NCI-H2081 (cell line): ENCODE measurements at places on chromosomes 11 and 22.

DNA sequence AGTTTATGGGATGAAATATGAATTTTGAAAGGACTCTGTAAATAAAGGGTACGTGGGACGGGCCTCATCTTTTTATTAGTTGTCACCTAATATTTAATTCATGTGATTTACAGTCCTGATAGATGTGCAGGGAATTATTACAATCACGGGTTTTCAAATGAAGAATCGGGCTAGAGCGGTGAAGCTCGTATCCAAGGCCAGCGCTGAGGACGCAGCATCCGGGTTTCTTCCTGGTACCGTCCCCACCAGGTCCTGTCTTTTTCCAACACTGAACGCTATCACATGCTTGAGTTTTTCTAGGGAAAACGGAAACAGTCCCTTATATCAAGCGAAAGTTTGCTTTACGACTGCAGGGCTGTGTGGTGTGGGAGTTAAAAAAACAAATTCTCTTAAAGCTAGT, 787 bp downstream of the SMDT1 start:
- DNase-seq, result no peak

GRCh38 chr11:103871923-103872551, 164.4 kb upstream of the DDI1 start:
- DNase-seq, result no peak

DNA sequence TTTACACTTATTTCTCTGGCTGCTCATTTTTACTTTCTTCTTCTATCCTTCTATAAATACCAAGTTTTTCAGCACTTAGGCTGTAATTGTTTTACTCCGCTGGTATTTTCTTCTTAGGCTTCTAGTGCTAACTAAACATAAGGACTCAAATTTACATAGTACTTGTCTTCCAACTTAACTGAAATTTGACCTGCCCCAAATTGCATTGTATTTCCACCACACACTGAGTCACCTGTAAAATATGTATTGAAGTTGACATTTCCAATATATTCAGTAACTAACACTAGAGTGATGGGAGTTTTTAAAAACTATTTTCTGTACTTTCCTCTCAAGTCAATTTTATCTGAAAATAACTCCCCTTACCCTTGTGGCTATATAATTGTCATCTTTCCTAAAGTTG, 1794.1 kb upstream of the RAG2 start:
- DNase-seq, result no peak

DNA sequence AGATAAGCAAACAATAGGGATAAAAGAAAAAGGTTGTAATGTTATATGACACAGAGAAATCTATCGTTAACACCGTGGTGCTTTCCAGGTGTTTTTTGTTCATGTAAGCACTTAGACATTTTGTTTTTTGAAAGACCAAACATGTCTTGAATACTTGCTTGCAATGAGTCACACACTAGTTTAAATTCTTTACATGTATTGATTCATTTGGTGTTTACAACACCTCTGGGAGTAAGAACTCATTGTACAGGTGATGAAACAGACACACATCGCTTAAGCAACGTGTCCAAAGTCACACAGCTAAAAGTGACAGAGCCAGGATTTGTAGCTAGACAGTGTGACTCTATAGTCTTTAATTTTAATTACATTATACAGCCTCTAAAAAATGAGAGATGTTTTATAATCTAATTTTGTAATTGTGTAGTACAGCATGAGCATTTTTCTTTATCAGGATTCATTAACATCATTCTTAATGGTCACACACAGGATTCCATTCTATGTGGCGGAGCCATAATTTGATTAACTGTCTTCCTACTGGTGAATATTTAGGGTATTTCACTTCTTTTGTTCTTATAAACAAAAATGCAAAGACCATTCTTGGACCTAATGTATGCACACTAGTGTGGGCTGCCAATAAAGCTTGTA, 148.8 kb downstream of the DBX1 start:
- no peak for DNase-seq

DNA sequence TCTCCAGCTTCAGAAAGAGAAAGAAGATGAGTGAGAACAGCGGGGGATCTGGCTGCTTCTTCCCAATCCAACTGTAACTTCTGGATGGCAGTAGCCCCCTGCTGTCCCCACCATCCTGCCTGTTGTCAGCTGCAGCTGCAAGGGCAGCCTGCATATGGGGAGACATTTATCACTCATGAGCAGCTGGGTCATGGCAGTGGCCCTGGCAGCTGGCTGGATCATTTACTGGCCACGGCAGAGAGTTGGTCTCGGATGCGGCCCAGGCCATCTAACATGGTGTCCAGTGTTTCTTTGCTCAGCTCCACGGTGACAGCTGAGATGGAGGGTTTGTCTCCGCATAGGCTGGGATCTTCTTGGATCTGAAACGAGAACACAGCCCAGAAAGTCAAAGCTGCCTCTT, 14.8 kb downstream of the COMMD9 start:
- DNase-seq, result no peak

- DNase-seq, result no peak
These were observed 452.1 kb downstream of the NTM start for GRCh38 chr11:131822506-131822905.

DNA sequence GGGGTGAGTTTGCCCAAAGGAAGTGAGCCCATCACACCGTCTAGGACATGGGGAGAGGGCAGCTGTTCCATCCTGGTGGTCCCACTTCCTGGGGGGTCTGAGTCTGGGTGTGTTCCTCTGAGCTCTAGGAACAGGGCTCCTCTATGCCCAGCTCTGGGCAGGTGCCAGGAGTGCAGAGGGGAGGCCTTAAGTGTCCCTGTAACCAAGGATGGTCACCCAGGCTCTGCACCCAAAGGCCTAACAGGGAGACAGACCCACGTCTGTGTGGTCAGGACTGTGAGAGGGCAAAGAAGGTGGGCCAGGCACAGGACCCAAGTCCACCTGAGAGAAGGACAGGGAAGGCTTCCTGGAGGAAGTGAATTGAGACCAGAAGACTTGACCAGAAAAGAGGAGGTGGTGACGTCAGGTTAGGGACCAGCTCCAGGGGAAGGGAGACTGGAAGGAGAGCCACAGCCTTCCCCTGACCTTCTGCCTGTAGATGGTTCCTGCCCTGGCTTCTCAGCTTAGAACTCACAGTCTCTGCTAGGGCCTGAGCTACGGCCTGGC, 11.3 kb upstream of the TCF20 start:
- DNase-seq, result no peak

DNA sequence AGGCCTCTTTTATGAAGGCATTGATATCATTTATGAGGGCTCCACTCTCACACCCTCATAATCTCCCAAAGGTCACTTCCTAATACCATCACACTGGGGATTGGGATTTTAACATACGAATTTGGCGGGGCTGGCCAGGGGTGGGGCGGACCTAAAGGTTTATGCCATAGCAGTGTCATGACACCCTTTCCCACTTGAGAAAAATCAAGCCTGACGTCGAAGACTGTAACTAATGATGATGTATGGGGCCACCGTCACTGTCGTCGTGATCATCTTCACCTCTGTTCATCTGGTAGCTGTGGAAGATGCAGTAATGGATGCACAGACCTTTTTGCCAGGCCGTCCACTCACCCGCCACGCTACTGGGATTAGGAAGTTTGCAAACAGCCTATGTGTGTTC, 912.1 kb downstream of the TBC1D22A start:
- DNase-seq, result no peak

DNA sequence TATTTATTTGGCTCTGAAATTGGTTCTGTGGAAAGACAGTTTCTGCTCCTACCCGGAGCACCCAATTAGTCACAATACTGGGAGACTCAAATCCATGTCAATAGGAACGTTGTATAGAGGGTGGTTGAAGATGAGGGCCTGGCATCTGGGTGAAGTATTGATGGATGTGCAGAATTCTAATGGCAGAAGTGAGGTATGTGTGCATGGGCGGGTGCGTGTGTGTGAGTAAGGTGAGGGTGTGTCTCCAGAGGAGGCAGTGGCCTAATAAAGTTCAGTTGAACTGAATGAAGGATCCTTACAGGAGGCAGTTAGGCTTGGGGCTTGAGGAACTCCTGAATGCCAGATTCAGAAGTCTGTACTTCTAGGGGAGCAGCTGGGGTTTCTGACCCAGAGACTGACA, 71.8 kb upstream of the B3GAT1 start:
- DNase-seq, result no peak

DNA sequence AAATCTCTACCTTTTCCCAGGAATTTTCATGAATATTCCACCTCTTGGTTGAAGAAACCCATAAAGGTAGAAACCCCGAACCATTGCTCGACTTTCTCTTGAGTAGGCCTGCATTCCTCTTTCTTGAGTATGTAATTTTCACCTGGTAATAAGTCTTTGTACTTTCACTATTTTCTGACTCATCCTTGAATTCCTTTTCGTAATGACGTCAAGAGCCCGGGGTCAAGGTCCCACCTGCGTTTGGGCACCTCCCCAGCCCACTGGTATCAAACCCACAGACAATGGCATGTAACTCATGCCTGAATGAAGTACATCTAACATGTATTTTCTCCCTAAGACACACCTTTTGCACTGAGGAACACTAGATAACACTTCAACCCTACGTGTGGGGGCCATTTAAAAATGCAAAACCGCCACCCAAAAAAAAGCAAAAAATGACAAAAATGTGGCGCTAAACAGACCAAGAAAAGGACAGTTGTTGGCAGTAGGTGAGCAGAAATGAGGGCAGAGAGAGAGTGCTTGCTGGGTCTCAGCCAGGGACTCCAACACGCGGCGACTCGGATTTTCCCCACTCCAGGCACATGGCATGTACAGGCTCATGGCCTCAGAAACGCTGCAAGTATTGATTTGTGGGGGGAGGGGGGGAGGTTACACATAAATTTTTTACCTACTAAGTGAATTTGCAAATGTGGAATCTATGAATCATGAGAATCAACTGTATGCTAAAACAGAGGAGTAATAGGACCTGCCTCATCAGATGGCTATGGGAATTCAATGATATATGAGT, 4.1 kb upstream of the C11orf24 start:
- DNase-seq, result no peak

DNA sequence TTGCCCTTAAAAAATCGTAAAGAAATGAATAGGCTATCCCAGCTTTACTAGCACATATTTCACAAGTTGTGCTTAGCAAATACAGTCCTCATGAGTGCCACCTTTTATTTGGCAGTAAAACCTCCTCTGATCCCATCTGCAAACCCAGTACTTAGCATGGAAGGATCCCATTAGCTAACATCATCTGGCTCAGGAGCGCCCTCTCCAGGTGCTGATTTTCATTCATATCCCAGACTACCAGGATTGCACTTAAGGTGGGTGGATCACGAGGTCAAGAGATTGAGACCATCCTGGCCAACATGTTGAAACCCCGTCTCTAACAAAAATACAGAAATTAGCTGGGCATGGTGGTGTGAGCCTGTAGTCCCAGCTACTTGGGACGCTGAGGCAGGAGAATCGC, 76.1 kb upstream of the PAX6 start:
- no peak for DNase-seq

DNA sequence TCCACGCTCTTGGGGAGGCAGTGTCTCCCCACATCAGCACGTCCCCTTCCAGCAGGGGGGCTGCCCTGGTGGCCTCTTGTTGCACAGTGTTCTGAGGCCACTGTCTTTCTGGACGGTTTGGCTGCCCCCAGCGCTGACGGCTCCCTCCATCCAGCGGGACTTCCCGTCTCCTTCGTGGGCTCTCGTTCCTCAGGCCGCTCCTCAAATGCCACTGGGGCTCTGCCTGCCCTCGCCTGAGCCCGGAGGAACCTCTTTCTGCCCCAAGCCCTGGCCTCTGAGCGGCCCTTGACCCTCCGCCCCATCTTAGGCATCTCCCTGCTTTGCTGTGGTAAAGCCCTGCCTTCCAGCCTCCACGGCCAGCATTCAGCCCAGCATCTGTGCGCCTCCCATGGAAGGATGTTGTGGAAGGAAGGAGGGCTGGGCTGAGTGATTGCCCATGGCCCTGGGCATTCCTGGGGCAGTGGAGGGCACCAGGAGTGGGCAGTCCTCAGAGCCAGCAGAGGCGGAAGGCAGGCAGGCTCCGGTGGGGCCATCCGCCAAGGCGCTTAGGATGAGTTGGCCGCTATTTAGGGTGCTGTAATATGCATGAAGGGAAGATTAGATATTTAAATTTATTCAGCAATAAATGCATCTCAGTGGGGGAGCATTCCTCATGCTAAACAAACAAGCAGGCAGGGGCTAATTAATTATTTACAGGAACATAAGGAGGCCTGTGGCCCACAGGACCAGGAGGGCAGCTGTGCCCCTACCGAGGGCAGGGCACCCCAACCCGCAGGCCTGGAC, 17.8 kb downstream of the OTUB1 start:
- DNase-seq, result no peak
